ENCODE measurements at places on chromosomes 4 and X.

DNA sequence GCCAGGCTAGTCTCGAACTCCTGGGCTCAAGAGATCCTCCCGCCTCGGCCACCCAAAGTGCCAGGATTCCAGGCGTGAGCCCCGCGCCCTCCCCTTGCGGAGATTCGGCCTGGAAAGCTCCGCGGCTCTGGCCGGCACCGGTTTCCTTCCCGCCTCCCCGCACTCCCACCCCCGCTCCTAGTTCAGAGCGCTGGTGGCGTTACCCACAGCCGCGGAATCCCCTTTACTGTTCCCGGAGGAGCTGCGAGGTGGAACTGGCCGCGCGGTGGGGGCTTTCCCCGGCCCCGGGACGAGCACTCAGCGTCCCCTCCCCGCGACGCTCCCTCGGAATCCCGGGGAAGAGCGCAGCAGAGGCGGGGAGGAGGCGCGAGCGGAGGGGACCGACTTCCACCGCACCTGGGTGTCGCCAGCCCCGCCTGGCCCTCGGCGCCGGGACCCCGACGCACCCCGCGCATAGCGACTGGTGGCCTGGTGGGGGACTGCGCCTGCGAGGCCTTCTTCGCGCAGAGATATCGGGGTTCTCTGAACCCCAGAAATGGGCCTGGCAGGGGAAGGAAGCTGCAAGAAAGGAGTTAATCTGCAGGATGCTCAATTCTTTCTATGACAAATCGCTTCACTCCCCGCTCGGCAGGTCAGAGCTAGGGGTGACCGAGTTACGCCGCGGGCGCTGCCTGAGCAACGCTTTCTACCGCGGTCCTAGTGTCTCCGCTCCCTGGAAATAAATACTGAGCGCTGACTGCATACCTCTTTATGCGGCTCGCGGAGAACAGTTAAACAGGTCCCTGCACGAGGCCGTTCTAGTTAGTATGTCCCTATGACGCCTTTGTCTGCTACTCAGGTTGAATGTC lies 14.6 kb upstream of the SLC25A4 start:
- DNase-seq: no peak

- no peak for DNase-seq
These were observed 22.8 kb downstream of the NDST4 start for GRCh38 chr4:115090483-115091075.

- DNase-seq: no peak
These were observed 13.2 kb upstream of the CLDN24 start for GRCh38 chr4:183335369-183335940.

DNA sequence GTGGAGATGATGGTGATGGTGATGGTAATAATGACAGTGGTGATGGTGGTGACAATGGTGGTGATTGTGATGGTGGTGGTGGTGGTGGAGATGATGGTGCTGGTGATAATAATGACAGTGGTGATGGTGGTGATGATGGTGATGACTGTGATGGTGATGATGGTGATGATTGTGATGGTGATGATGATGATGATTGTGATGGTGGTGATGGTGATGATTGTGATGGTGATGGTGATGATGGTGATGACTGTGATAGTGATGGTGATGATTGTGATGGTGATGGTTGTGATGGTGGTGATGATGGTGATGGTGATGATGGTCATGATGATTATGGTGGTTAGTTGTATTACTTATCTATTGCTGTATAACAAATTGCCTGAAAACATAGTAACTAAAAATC lies 108.9 kb upstream of the NKX1-1 start:
- no peak for DNase-seq

DNA sequence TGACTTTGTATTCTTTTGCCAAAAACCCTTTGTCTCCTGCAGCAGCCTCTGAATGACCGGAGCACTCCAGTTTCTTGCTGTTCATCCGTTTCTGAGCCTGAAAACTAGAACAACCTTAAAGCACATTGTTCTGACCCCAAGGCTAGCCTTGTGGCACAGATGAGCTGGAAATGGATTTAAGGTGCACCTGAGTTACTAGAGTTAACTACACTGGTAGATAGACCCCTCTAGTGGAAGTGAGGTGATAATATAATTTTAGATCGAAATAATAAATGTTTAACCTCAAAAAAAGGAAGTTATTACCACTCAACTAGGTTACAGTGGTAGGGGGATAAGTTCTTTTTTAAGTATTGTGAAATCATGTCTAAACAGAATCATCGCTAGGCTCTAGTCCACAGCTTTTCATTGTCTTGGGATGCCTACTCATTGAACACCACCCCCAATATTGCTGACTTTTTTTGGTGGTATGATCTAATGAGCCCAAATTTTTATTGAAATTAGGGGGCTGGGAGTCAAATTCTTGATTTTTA lies 2.7 kb downstream of the PLS3 start:
- no peak for DNase-seq

DNA sequence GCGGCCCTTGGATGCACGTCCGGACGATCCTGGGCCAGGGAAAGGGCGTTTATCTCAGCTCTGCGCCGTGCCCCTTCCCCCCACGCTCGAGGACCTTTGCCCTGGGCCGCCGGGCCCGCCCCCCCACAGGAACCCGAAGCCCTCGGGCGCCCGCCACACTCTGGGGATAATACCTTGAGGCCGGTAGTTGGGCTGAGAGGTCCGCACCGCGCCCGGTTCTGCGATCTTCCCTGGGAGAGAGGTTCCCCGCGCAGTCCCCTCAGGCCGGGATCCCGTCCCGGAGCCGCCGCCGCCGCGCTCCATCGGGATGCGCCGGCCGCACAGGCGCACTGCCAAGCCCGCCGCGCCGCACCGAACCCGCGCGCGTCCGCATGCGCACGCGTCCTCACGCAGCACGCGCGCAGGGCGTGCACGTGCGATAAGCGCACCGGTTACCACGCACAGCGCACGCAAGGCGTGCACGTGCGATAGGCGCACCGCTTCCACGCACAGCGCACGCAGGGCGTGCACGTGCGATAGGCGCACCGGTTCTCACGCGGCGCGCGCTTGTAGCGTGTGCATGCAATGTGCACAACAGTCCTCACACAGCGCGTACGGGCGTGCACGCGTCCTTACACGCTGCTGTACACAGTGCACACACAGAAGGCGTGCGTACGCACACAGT lies at the start of gene MAP7D2:
Gene MAP7D2 (minus strand): TSS at position 331 of the 664 bp plus-strand sequence. CDS start 28 bp downstream, at position 303.
- no peak for DNase-seq

- no peak for DNase-seq
These were observed 50.5 kb downstream of the HELT start for GRCh38 chr4:185068837-185069236.

DNA sequence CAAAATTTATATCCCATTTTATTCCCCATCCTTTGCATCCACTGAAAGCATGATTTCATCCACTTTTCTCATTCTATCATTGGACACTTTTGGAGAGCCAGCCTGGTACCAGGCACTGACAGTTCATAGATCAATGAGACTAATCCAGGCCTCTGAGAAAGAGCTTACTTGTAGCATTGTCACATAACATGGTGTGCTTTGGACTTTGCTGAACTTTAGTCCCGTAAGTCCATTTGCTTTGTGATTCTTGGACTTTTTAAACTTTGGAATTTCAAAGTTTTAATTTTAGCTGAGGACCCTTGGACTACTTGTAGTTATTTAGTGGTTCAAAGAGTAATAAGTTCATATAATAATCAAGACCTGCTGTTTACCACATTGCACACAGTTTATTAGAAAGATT lies 11.5 kb downstream of the LIAS start:
- DNase-seq: no peak

GRCh38 chr4:174373821-174374220 lies 90.1 kb downstream of the CEP44 start:
- DNase-seq: no peak

GRCh38 chr4:184536881-184537248 lies 62.5 kb upstream of the IRF2 start:
- DNase-seq: no peak

DNA sequence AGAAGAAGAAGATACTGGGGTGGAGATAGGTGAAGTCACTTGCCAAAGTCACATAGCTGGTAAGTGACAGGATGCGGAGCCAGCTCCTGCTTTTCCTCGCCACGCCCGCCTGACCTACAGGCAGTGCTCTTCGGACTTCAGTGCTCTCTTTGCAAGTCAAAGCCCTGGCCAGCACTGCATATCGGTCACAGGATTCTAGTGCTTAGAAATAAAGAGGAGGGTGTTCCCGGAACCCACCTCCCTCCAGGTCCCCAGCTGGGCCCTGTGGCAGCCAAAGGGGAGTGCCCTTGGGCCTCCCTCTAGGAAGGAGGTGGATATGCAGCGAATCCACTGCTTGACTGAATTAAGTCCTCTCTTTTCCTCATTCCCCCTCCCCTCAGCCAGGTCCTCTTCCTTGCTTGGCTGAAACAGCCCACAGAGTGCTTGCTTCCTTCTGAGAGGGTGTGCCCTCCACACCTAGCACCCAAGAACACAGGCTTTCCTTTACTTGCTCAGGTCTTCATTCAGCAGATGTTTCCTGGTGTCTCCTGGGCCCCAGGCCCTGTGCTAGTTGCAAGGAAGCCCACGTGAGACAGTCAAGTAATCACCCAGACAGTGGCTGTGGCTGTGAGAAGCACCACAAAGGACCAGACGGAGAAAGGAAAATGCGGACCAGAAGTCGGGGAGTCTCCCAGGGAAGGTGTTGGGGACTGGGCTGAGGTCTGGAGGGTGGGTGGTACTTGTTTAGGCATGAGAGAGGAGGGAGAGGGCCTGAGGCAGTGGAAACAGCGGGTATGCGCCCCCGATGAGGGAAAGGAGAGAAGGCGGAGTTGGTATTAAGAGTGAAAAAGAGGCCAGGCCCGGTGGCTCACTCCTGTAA lies 14.0 kb upstream of the HMGB3 start:
- DNase-seq: no peak

- no peak for DNase-seq
These were observed 180.7 kb downstream of the PDGFC start for GRCh38 chr4:156790866-156791265.

DNA sequence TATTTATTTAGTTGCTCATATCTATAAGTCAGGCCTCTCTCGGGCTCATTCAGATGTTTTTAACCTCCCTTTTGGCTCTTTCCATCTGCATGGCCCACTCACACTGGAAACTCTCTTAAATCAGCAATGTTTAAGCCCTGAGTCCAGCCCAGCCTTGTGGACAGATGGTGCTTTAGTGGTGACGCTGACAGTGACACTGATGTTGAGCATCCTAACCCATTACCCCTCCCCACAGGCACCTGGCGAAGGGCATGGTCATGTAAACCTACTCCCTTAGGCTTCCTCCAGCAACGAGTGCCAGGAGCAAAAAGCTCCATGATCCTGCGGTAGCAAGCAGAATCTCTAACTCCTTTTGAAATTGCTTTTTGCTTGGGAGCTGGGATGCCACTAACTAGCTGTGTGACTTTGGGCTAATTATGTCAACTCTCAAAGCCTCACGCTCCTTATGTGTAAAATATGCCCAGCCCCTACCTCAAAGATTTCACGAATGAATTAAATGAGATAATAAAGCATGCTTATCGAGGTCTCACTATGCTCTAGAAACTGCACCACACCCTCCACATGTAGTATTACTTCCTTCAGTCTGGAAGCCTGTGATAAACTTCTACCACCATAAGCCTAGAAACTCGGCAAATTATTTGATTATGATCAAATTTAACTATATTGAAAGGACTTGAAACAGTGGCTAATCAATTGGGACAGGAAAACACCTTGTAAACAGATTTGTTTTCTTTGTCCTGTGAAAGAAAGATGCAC lies 569.4 kb downstream of the BCOR start:
- DNase-seq: no peak

DNA sequence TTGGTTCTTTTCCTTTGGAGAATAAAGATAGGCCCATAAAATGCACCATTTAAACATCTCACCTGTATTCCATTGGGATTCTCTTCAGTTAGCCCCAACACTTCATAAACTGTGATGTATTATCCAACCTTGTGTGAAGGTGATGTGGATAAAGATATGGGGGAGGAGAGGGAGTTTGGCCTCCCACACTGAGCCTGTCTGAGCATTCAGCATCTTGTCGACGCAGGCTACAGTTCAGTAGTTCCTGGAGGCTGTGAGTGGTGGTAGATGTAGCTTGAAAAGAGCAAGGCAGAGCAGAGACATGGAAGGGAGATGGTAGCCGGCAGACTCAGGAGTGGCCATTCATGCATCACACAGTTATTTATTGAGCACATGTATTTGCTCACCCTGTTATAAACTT lies 292.4 kb upstream of the PITX2 start:
- no peak for DNase-seq

GRCh38 chrX:146186540-146186939 lies 368.9 kb downstream of the SLITRK2 start:
- DNase-seq: no peak

GRCh38 chr4:29058531-29058930 lies 1661.6 kb upstream of the PCDH7 start:
- no peak for DNase-seq

DNA sequence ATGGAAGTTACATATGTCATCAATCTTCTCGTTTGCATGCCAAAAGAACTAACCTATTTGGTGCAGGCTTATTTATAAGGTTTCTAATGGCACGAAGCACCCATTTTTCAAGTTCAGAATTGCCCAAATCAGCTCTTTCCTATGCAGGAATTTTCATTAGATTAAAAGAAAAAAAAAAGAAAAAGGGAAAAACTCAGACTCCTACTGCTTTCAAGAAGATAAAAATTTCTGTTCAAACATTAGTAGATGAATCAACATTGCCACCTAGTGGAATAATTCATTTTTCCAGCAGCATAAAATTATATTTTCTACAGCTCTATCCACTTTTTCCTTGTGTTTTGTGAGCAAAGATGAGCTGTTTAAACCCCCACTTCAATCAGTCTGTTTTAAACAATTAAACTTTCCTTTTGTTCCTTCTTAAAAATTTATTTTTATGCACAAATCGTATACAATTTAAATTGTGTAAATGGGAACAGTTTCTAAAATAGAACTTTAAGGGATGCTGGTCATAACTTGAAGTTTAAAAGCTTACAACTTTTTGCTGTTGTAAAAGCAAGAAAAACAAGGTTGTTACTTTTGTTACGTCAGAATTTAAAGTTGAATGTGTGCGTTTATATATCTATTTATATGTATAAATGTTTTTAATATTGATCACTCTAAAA lies 309.9 kb downstream of the ARAP2 start:
- no peak for DNase-seq

DNA sequence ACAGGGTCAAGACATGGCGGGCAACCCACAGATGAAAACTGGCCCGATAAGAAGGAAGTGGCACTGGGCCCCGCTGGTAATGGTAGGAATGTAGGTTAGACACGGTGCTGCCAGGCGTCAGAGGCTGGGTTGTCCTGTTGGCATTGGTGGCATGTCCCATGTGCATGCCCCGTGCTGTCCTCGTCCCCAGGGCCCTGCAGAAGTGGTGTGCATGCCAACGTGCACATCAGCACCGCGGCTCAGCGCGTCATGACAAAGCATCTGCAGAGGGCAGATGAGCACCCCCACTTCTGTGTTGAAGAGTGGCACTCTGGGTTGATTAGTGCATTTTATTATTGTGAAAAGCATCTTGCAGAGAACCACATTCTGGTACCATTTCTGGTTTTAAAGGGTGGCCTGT lies 35.6 kb downstream of the NELFA start:
- no peak for DNase-seq

DNA sequence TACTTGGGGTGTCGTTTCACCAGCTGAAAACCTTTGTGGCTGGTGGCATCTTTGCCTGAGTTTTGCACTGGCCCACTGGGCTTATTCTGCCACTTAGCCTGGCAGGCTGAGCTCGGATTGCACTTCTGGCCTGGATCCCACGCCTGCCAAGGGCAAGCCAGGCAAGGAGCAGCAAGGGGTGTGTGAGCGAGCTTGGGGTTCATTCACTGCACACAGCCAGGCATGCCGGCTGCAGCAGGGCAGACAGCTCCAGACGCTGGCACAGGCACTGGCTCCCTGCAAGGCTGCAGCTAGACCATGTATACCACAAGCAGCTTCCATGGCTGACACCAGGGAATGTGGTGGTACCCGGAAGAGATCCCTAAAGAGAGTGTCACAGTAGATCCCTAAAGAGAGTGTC lies 476.3 kb downstream of the EPHA5 start:
- DNase-seq: no peak

GRCh38 chrX:129039176-129039575 lies 484.1 kb downstream of the SMARCA1 start:
- DNase-seq: no peak
